Ascending aorta (tissue), 2 donors: ENCODE measurements at places on chromosomes 6 and 20. TPM values are rescaled to one million over a fixed set of nuclear protein-coding genes. Genes with fewer than 3 reads are reported as not detected.

Gene FAM120B
- total RNA-seq = 9.9 TPM

Gene MYL9
- total RNA-seq = 717 TPM

Gene RPS6KA2
- total RNA-seq = 196 TPM

Gene MOXD1
- 0.75 TPM for total RNA-seq

Gene PTK7
- total RNA-seq = 34.9 TPM

Gene FAM184A
- total RNA-seq = 3.1 TPM

Gene VSX1
- not detected for total RNA-seq

Gene OR2H2
- not detected for total RNA-seq

Gene SNAI1
- 64.4 TPM for total RNA-seq

Gene SLC17A1
- total RNA-seq = not detected

Gene MAN1A1
- 75.5 TPM for total RNA-seq

Gene BANF2
- total RNA-seq = not detected

Gene PNLDC1
- not detected for total RNA-seq

Gene LTB
- total RNA-seq = not detected
